ENCODE measurements at places on chromosomes 16 and 17.

- DNase-seq, result no peak
Measured at GRCh38 chr17:76150712-76151622, 9.9 kb upstream of the FOXJ1 start.

- no peak for DNase-seq
Measured at GRCh38 chr16:53753431-53753830, 49.5 kb downstream of the FTO start.

DNA sequence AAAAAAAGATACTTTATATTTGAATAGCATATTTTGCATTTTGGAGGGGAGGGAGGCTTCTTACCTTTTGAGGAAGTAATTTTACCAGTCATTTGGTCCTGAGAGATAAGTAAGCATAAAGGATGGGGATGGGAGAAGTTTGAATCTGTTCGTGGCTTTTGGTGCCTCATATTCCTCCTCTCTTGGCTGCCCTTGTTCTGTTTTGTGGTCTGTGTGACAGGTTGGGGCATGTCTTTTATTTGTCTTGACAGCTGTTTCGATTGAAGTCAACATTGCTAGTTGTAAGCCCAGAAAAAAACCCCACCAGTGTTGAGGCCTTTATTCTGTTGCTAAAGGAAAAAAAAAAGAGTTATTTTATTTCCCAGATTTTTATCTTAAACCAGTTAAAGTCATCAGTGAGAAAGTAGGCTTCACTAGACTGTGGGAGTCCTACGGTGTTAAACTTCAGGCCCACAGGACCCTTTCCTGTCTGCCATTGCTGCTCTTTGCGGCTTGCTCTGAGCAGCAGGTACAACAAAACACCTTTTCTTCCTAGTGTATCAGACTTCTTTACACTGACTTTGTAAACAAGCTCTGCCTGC lies 11.4 kb downstream of the SLC7A6 start:
- peak; percentile 89 for DNase-seq

- DNase-seq, result no peak
Measured at GRCh38 chr16:66121466-66121865, 245.0 kb upstream of the CDH5 start.

GRCh38 chr17:17443173-17443572 lies 33.6 kb upstream of the MED9 start:
- DNase-seq, result no peak

DNA sequence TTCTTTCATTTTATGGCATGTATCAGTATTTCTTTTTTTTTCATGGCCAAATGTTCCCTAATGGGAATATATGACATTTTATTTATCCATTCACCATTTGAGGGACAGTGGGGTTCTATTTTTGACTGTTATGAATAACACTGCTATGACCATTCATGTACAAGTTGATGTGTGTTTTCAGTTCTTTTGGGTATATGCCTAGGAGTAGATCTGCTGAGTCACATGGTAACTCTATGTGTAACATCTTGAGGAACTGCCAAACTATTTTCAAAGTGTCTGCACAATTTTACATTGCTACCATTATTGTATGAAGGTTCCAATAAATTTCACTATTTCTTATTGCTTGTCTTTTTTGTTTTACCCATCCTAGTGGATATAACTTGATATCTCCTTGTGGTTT lies 223.0 kb downstream of the TANC2 start:
- DNase-seq, result peak; percentile 63

Data from epithelial cell of esophagus (primary cell).